ENCODE measurements at places on chromosomes 16 and 17.

- DNase-seq = no peak
These were observed 49.2 kb upstream of the HS3ST2 start for GRCh38 chr16:22764662-22765327.

- DNase-seq = no peak
These were observed 268.5 kb downstream of the GRIN2A start for GRCh38 chr16:9913604-9914326.

DNA sequence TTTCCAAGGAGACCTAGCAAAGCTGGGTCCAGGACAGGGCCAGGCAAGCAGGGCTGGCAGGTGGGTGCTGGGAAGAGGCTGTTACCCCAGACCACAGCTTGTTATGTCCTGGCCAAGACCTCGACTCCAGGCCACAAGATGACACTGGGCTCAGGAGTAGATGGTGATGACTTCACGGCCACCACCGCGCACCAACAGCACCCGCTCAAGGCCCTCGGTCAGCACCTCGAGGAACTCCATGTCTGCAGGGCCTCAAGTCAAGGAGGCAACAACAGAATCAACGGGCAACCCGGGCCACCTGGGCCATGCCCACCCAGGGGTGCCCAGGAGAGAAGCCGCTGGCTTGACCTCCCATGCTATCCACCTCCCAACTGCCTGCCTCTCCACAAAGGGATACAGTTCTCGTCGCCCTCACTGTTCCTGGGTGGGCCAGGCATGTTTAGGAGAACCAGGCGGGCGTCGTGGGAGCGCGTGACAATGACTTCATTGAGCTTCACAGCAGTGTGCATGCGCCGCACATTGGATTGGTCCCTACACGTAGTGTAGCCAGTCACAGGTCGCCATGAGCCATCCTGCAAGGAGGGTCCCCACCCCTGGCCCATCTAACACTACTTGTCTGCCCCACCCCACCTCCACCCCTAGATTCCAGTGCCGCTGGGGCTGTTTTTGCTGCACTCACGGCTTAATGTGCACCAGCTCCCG, 921 bp upstream of the LCAT start:
- DNase-seq = no peak

- no peak for DNase-seq
These were observed 16.3 kb downstream of the IRF8 start for GRCh38 chr16:85915125-85915845.

- DNase-seq = no peak
These were observed 34.9 kb downstream of the GTF3C1 start for GRCh38 chr16:27514806-27515205.

GRCh38 chr17:82519971-82520903, 705 bp downstream of the FOXK2 start:
- DNase-seq = peak; percentile 39

DNA sequence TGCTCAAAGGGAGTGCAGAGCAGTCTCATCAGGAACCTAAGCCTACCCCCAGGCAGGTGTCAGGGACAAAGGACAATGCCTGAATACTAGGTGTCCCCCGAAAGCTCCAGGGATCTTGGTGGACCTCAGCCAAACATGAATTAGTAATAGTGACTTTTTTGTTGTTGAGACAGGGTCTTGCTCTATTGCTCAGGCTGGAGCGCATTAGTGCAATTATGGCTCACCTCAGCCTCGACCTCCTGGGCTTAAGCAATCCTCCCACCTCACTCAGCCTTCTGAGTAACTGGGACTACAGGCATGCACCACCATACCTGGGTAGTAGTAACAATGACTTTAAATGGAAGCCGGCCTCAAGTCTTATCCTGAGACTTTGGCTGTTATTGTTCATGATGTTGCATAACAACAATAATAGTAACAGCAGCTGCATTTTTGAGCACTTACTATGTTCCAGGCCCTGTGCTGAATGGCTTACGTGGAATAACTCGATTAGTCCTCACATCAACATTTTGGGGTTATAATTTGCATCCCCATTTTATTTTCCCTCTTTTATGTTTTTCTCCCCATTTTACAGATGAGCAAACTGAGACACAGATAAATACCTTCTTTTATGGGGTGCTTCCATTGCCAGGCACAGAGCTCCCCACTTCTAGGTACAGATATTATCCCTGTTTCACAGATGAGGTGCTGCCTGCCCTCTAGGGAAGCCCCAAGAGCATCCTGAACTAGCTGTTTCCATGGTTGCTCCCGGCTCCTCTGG, 19.5 kb downstream of the CNGB1 start:
- no peak for DNase-seq

DNA sequence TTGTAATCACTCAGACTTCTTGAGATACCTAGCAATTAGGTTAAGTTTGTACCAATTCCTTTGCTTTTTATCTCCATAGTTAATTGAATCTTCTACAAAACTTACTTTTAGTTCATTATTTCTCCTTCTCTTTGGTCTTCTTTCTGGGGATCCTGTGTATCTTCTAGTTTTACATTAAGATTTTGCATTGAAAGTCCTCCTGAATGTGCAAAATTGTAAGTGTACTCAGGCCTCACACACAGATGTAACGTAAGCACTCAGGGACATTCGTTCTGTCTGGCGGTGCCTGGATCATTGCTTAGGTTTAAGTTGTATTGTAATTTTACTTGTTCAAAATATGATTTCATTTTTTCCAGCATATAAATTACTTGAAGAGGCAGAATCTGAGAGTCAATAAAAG, 222.6 kb upstream of the CPHXL start:
- no peak for DNase-seq

GRCh38 chr16:73058616-73059409, 10.9 kb upstream of the ZFHX3 start:
- DNase-seq = peak; percentile 83

DNA sequence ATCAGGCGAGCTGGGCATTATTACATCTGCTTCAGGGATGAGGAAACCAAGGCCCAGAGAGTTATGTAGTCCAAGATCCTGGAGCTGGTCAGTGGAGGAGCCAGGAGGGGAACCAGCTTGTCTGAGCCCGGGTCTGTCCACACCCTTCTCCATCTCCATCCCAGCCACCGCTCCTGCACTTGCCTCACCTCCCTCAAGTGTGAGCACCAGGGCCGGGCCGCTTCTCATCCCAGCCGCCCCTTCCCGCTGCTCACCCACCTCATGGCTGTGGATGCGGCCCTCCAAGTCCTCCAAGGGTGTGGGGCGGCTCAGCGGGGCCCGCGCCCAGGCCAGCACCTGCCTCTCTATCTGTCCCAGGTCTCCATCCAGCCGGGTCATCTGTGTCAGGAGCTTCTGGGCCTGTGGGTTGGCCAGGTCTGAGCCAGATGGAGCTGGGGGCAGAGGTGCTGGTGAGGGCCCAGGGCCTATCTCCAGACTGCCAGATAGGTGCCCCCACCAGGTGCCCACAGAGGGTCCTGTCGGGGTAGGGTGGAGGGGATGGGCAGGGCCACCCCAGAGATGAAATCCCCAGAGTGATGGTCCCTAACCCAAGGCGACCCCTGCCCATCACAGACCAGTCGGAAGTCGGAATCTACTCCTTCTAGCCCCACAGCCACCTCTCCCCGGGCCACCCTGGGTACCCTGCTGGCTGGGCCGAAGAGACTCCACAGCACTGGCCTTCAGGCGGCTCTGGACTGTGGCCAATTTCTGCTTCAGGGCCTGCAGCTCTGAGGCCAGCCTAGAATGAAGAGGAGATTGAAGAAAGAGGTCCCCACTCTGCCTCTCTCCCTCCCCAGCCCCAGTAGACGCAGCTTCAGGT, 9.4 kb downstream of the EVPL start:
- no peak for DNase-seq

DNA sequence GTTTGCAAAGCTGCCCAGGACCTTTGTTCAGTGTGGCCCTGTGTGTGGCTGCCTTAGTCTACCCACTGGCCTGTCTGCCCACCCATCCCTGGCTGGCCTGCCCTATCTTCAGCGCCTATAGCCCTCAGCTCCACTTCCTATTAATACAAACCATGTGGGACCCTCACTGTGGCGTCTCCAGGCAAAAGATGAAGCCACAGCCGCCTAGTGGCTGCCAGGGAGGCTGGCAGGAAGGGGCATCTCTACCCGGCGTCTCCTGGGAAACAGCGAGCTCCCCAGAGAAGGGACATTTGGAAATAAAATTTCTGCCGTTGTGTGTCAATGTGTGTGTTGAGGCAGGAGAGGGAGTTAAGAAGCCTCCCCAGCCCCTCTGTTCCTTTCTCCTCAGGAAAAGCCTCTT, 31.5 kb downstream of the NEUROD2 start:
- DNase-seq = no peak

- DNase-seq = no peak
These were observed 140.0 kb downstream of the IRF8 start for GRCh38 chr16:86038926-86039310.

DNA sequence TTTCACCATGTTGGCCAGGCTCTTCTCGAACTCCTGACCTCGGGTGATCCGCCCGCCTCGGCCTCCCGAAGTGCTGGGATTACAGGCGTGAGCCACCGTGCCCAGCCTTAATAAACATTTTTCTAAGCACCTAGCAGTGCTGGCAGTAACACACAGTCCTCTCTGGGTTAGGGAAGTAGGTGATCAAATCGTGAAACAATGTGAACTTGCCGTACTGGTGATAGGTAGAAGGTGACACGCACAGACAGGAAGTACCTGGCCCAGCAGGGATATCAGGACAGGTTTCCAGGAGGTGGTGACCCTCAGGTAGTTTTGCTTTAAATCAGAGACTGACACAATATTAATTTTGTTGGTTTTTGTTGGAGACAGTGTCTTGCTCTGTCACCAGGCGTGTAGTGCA, 4.5 kb downstream of the PLD2 start:
- DNase-seq = no peak

- no peak for DNase-seq
These were observed 7.3 kb upstream of the TSPOAP1 start for GRCh38 chr17:58335779-58336455.

DNA sequence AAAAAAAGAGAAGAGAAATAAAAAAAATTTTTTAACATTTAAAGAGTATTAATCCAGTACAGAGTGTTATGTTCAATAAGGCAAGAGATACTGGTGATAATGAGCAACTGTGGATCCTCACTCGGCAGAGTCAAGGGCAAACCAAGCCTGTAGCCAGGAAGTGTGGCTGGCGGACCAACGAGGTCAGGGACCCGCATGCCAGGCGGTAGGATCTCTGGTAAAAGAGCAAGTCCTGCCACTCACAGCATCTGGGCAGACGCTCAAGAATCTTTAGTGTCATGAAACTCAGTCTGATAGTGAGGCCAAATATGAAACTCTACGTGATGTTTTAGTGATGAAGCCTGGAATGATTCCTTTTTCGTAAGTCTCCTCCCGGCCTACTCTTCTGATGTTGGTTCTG, 8.3 kb upstream of the GEMIN4 start:
- DNase-seq = no peak

- no peak for DNase-seq
These were observed 6.1 kb upstream of the STAC2 start for GRCh38 chr17:39231591-39232551.

DNA sequence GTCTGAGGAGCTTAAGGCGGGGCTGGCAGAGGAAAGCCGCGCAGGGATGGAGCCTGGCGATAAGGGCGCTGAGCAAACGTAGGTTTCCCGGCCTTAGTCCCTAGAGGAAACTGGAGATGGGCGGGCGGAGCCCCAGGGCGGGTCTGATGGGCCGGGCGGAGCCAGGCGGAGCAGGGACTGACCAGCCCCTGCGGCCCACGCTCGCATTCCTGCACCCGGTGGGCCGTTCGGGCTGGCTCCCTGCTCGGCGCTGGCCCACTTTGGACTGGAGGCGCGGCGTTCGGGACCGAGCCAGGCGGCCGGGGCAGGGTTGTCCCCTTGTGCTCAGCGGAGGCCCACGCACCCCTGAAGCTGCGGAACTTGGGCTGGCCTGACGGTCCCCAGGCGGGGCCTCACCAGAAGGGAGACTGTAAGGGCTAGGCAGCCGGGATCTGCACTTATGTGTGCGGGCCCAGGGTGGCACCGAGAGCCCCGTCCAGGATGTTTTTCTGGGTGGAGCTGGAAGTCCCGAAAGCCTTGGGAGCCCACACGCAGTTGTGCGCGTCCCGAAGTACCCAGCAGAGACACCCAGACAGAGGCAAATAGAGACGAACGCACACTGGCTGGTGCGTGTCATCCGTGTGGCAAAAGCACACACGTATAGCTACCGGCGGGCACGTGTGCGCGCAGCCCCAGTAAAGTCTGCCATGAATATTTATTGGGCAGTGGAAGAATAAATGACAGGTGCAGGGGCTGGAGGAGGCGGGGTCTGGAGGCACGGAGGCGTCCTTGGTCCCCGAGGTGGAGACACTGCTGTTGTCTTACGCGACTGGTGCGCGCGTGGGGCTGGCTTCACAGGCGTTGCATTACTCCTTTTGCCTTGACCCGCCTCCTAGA, 1.4 kb downstream of the PYDC1 start:
- peak; percentile 72 for DNase-seq

DNA sequence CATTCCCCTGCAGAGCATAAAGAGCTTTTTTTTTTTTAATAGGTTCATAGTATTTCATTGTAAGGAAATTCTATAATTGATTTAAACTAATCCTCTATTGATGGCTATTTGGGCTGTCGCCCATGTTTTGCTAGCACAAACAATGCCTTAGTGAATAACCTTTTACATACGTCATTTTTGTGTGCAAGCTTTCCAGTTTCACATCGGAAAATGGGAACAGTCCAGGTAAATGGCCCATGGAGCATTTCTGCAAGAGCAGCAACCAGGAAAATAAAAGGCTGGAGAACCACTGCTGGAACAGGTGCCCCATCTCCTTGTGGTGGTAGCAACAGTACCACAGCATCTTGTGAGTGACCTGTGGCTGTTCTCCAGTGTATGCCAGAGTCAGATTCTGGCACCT, 48.6 kb downstream of the CDH1 start:
- no peak for DNase-seq

DNA sequence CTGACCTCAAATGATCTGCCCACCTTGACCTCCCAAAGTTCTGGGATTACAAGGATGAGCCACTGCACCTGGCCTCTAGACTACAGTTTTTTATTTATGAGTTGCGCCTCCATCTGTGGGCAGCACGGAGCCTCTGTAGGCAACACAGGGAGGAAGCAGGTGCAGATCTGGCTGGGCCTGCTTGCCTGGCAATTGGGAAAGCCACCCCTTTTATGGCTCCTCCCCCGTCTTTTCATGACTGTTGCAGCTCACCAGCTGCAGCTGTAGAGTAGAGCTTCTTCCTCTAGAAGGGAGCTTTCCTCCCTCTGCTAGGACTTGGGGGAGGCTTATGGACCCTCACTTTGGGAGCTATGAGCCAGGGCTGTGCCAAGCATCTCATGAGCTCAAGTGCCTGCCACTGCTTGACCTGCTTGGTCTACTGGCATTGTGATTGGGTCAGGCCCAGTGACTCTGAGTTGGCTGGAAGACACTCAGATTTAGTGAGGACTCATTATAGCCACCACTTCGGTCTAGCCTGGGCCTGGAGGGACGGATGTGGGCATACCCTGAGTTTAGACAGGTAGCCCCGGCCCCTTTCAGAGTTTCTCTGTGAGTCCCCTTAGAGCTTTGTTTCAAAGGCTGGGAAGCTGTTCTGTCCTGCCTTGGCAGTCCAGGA, 6.9 kb upstream of the SLC7A6 start:
- DNase-seq = no peak

- DNase-seq = no peak
These were observed 12.3 kb upstream of the MPRIP start for GRCh38 chr17:17029938-17030337.

Measured in Caki2 (cell line).